ENCODE measurements at places on chromosomes 5 and 9.

DNA sequence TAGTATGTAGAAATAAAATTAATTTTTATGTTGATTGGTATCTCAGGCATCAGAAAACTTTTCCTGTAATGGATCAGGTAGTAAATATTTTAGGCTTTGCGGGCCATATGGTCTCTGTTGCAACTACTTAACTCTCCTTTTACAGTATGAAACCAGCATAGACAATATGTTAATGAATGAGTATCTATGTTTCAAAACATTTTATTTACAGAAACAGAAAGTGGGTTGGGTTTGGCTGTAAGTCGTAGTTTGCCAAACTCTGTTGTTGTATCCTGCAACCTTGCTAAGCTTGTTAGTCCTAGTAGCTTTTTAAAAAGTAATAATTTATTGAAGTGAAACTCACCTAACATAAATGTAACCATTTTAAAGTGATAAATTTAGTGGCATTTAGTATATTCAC, 132.1 kb downstream of the NR3C1 start:
- DNase-seq, result no peak

DNA sequence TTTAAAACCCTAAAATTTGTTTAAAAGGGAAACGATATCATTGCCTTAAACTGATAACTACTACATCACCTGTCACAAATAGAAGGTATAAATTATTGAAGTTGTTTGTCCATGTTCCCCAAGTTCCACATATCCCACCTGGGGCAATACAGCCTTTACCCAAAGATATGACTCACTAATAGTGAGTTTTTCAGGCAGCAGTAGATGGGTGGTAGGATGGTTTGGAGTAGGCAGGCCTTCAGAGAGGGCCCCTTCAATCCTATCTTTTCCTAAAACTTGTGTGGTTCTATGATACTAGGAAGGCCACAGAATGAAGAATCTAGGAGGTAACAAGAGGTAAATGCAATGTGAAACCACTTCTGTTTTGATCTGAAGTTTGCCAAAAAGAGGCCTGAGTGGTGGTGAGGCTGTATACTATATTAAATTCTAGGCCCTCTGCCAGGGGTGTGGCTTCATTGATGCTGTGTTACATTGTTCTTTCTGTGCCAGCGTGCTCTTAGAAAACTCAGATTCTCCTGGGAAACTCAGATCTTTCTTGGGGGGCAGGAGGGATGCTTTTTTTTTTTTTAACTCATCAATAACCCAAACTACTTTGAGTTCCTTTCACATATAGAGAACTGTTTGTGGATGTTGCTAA, 7.2 kb downstream of the CYSTM1 start:
- no peak for DNase-seq

DNA sequence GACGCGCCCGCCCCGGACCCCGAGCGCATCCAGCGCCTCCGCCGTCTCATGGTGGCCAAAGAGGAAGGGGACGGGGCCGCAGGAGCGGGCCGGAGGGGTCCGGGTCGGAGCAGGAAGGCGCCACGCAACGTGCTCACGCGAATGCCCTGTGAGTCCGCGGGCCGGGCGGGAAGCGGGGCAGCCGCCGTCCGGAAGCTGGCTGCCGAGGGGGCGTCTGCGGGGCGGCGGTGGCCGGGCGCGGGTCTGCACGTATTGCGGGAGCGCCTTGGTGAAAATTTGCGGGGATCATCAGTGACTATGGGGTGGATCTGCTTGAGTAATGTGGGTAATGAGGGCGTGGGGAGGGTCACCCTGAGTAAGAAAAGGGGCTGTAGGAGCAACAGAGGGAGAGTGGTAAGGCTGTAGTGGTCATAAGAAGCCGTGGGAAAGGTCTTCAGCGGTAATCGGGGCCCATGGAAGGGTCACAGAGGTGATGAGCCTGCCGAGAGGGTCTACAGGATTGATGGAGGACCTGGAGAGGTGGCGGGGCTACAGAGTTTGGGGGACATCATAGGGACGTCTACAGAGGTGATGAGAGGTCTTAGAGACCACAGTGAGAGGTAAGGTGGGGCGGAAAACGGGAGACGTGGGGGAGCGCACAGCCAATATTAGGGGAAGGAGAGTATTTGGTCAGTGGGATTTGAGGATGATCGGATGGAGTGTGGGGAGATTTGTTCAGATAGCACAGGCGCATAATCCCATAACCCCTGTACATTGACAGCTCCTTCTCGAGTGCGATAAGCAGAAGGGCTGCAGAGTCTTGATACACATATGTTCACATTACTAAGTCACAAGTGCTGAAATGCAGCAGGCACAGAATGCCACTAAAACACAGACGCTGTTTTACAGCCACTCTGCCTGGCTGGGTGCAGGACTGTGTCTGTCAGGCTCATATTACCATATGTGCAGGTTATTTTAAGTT, 819 bp downstream of the LSM11 start:
- no peak for DNase-seq

DNA sequence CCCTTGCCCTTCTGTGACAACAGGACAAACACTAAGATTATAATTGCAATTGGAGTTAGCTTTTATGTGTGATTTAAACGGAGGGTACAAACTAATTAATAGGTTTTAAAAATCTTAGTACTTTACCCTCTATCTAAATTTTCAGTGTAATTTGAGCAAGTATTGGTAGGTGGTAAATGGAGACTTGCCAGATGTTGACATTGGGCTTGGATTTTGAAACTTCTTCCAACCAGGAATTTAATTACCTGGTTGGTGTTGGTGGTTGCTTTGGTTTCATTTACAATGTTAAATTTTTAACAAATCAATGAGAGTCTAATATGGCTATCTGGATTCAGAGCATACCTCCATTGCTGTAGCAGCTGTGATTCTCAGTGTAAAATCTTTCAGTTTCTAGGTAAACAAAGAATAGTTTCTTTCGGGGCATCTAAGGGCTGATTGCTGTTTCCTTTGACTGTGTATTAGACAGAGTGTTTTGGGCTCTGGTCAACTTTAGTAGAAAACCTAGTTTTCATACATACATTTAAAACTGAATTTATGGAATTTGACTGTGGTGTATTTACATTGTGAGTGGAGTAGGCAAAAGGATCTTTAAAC, 1.9 kb downstream of the DAPK1 start:
- DNase-seq, result no peak

DNA sequence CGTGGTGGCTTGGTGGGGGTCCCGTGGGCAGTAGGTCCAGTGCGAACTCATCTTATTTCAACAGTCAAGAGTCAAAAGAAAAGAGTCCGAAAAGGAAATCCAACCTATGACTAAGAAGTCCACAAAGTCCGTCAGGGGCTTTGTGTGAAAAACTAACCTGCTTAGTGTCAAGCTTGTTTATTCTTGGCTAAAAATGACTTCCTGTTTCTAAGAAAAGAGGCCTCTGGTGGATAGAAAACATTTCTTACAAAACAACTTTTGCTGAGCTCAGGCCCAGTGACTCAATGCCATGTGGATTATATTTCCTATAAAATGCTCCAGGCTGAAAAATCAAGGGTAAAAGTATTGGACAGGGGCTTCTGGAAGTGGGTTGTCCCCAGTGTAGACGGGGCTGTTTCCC, 105.9 kb downstream of the GADD45G start:
- no peak for DNase-seq

- no peak for DNase-seq
Observed at GRCh38 chr5:41925555-41925951, 472 bp downstream of the FBXO4 start.

Data from activated T-helper 1 cell treated with anti-CD3 and anti-CD28 coated beads, Interleukin-2, amount 50 U/mL, for 16 hours (primary cell).